ENCODE measurements at places on chromosomes 4 and X.

DNA sequence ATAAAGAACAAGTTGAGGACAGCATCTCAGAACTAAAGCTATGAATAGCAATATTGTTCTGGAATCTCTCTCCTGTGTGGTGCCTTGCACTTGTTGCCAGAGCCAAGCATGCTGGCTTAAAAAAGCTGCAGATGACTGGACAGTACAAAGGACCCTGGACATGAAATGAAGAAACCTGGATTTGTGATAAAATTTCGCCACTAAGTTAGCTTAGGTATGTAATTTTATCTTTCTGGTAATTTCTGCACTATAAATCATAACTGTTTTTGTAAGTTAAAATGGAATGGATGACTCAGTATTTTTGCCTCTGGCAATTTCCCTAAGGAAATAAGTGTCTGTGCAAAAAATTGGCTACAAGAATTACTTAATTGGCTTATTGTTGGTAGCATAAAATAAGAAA, 317.2 kb downstream of the CAMK2D start:
- no peak for DNase-seq

DNA sequence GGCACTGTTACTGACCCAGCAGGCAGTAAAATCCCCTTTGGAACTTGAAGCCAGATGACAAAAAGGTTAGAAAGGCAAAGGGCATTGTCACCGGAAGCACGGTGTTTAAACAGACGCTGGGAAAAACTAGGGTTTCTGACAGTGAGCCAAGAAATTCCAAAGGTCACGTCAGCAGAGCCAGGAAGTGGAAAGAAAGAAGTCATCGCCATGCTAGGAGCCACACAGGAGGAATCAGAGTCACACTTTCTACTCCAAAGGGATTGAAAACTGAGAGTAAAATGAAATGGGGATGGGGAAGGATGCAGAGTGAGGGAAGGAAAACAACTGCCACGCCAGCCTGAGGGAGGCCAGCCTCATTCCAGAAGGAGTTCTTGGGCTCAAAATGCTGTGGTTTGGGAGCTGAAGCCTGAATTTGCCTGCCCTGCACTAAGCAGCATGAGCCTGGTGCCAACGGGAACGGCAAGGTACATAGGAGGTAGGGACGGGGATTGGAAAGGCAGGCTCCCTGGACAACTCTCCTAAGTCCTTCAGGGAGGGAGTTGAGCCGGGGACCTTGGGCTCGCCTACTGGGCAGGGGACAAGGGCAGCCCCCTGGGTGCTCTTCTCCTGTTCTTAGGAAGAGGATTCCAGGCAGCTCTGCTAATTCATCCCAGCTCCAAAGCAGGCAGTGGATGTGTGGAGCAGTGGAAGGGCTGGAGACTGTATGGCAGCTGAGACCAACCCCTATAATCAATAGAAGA, 66.8 kb downstream of the SOWAHB start:
- peak; percentile 39 for DNase-seq

GRCh38 chrX:136228839-136229207, 22.4 kb downstream of the MAP7D3 start:
- no peak for DNase-seq

DNA sequence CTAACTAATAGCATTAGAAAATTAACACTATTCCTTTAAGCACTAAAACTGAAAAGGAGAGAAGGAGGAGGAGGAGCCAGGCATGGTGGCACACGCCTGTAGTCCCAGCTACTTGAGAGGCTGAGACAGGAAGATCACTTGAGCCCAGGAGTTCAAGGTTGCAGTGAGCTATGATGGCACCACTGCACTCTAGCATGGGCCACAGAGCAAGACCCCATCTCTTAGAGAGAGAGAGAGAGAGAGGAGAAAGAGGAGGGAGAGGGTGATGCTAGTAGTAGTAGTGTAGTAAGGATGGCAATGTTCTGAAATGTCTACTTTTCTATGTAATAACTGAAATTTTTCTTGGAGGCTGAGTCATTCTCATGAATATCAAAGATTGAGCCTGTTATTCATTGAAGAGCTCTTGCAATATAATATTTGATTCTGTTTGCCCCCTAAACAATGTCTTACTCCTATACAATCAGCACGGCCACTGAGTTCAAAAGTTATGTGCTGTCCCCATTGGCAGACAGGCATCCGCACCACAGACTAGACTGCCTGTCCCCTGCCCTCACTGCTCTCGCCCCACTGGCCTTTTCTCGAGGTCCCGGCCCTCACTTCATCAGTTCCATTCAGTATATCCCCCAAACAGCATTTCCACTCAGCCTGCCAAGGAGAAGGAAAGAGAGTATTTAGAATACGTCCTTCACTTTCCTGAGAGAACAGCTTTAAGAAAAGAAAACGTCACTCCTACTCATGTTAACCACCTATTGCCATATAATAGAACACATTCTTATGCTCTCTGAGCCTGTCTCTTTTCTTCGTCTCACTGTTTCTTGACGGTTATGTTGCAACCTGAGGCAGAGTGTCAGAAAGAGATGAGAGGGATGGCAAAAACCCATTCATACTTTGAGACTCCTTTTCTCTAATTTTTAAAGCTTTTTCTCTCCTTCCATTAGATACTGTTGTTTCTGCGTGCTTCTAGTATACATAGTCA, 238.1 kb downstream of the PALLD start:
- DNase-seq, result no peak

GRCh38 chr4:76998251-76998901, 48.8 kb downstream of the SEPTIN11 start:
- DNase-seq, result no peak

DNA sequence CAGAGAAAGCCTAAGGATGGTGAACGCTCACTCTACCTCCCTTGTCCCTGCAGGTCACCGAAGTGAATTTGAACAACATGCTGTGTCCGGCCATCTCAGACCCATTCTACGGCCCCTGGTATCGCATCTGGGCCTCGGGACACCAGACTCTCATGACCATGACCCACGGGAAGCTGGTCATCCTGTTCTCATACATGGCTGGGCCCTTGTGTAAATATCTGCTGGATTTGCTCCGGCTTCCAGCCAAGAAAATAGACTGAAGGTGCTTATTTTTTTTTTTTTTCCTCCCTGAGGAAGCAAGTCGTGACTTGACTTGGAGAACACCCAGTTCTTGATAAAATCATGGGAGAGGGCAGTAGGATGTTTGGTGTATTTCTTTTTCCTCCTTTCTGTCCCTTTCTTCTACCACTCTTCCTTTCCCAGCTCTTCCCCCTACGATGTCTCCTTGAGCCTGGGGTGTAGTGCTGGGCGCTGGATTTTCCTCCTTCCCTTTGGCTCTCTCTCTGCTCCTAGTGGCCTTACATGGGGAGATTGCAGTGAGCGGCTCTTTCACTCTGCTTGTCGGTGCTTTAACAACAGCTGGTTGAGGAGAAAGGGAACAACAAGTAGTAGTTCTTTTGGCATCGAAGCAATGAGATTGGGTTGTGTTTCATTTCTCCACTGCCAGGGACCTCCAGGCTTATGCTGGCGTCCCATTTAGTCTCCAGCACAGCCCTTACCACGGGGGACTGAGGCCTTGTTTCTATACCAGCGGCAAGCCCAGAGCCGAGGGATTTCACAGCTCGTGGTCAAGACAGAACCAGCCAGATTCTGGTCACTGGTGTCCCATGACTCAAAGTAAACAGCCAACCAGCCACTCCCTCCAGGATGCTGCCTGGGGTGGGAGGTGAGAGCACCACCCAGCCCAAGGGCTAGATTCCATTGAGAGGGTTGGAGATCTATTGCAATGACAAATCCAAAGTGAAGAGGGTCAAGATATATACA, 144.4 kb downstream of the AMMECR1 start:
- peak; percentile 35 for DNase-seq

GRCh38 chrX:83077606-83078005, 430.5 kb upstream of the POU3F4 start:
- DNase-seq, result no peak

GRCh38 chr4:126799416-126799815, 833.3 kb upstream of the INTU start:
- DNase-seq, result no peak

DNA sequence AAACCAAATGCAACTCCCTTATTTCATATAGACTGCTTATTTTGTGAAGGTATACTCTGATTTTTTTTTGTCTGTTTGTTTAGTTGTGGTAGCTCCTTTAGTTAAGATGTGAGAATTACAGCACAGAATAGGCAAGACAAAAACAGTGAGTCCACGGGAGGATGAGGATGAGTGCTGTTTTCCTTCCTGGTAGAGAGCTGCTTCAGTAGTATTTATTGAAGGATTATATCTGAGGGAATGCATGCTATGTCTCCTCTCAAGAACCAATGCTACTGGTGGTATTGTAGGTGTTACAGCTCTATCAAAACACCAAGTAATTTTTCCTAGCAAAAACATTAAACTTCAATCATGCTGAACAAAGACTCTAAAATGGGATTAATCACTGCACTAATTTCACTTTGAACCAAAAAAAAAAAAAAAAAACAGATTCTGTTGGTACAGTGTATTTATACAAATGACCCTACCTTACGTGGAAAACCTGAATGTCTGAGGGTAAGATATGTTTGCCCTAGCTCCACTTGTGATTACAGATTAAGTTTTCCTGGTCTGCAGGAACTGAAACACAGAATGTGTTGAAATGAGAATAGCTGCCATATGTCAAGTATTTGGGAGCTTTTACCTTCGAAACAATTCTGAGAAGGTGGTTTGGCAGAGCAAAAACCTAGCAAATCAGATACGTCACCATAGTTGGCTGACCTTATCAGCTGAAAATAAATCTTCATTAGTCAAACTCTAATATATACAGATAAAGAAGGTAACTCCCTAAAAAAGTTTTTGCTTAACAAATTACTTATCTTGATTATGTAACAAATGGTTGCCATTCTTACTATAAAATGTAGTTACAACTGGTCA, 40.3 kb downstream of the PPP3CA start:
- DNase-seq, result no peak

- no peak for DNase-seq
Observed at GRCh38 chr4:8708401-8709021, 115.9 kb downstream of the CPZ start.

DNA sequence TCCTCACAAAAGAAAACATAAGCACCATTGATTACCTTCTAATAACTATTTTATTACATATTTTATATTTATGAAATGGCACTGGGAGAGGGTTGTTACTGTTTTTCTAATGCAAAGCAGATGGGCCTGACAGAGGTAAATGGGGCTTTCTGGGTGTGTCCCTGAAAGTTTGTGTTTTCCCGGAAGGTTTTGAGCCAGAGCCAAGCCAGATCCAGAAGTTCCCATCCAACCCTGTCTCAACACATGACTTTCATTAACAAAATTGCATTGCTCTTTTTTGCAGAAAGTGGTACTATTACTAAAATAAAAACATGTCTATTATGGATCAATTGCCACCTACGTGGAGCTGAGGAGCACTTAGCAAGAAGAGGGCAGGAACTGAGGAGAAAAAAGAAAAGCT, 181.3 kb downstream of the RAB28 start:
- no peak for DNase-seq

- DNase-seq, result peak; percentile 3
Observed at GRCh38 chr4:1045595-1046201, 34.3 kb downstream of the FGFRL1 start.

DNA sequence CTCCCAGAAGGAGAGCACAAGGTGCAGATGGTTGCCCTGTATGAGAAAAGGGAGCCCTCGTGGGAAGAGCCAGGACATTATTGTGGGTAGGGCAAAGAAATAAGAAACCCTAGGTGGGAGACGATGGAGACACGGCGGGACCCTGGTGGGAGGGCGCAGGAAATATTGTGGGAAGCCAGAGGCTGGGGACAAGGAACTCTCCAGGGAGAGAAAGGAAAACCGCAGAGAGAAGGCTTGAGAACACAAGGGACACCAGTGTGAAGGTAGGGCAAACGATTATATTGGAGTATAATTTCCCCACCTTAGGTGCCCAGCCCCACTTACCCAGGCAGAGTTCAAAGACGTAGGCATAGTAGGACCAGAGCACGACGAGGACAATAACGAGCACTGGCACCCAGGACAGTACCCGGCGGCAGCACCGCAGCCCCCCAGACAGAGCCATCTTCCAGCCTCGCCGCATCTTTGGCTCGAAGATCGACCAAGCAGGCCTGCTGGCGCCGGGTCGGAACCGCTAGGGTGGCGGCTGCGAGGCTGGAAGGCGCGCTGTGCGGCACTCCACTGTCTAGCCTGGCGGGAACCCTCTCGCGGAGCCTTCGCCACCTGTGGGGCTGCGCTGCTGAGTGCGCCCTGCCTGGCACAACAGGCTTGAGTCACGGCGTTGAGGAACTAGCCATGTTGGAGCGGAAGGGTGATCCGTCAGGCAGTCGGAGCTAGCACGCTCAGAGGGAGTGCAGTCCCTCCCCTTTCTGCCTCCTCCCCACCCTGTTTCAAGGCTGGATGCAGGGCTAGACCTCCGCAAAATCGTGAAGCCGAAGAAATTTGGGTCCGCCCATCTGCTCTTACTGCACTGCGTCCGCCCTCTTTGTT, at the start of gene ZDHHC15:
TSS of gene ZDHHC15 (minus strand) at position 473 of the 867 bp plus-strand sequence. CDS start at position 460, 13 bp downstream.
- peak; percentile 62 for DNase-seq

DNA sequence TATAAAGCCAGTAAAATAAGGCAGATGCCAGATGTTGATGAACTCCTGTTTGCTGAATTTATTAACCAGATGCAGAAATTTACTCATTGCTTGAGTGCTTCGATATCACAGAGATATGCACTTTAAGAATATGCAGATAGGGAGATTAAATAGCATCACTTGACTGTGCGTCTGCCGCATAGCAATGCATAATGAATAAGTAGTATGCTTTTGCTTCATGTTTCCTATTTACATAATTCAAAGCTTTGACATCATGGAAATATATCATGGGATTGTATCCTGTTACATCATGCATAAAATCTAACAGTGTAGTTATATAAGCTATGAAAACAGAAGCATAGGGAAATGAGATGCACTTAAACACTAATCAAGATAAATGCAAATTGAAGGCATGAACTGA, 45.9 kb downstream of the VEGFC start:
- DNase-seq, result no peak

- DNase-seq, result no peak
Observed at GRCh38 chrX:110276778-110277177, 41.1 kb downstream of the AMMECR1 start.

DNA sequence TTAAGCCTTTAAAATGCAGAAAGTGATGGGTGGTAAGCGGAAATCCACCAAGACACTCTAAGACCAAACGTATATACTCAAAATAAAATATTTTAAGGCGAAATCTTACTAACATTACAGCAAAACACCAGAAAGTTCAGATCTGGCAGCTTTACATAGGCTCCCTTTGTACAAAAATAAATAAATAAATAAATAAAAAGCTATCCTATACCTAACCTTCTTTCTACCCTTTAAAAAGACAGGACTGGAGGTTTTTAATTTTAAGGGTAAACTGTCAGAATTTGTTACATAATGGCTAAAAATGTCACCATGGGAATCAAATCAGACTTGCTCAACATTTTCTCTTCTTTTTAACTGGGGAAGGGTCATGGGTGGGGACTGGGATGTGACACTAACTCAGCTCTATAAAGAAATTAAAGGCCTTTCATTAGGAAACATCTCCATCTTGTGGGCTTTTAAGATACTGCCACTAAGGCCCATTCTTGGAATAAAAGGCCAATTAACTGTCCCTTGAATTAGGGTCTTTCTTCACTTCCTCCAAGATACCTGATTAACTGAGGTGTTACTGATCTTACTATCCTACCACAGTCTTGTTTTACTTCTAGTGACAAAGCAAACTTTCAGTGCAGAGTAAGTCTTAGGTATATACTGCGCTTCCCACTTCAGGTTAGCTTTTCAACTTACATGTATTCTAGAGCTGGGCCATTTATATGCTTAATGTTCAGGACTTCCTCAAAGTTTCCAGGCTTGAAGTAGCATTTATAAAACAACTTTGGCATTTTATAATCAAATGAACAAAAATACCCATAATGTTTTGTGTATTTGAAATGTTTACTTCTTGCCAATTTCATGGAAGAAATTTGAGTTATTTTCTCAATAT, 13.3 kb downstream of the HNRNPD start:
- DNase-seq, result no peak

GRCh38 chr4:186840771-186841301, 117.2 kb upstream of the FAT1 start:
- DNase-seq, result no peak

- no peak for DNase-seq
Observed at GRCh38 chr4:78764498-78764961, 11.6 kb upstream of the BMP2K start.

Data from thyroid gland (tissue), 4 donors.